ENCODE measurements at places on chromosomes 7 and 10. TPM values are rescaled to one million over a fixed set of nuclear protein-coding genes. Genes with fewer than 3 reads are reported as not detected.

DNA sequence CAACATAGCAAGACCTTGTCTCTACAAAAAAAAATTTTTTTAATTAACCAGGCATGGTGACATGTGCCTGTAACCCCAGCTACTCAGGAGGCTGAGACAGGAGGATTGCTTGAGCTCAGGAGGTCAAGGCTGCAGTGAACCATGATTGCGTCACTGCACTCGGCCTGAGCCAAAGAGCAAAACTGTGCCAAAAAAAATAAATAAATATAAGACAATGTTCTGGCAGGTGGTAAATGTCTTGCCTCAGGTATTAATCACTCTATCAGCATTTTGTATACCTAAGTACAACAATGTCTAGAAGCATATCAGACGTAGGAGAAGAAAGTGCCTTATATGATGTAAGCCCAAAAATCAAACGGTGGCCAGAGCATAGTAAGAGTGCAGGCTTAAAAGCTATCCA is 427.8 kb upstream of the C7orf33 start:
- DNase-seq = no peak

Gene ADARB2
- total RNA-seq = 20.6 TPM

- DNase-seq = no peak
These were observed 166.2 kb upstream of the YAE1 start for GRCh38 chr7:39399986-39400385.

DNA sequence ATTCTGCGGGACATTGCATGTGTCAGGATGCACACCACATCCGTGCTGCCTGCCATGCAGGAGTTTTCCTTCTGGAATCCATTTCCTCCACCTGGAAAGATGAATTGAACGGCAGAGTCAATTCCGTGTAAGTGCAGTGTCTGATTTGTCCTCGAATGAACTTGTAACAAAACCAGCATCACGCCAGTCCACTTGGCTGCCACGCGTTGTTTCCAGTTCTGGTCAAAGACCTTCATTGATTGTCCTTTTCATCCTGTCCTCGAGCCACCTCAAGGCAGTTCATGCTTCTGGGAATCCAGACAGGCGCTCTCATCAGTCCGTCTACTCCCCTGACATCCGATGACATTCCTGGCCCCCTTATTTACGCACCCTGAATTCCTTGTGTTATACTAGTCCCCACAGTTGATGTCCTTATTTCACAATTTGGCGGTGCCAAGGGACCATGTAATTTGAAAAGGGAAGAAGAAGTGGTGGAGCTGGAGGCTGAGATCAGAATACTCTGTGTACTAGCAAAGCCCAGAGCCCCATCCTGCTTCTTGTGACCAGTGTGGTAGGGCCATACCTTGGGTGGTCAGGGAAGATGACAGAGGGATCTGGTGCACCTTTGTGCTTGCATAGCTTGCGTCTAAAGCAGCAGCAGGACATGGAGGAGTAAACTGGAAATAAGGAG is 502.2 kb downstream of the PLXNA4 start:
- no peak for DNase-seq

Gene POR
- 119 TPM for total RNA-seq

DNA sequence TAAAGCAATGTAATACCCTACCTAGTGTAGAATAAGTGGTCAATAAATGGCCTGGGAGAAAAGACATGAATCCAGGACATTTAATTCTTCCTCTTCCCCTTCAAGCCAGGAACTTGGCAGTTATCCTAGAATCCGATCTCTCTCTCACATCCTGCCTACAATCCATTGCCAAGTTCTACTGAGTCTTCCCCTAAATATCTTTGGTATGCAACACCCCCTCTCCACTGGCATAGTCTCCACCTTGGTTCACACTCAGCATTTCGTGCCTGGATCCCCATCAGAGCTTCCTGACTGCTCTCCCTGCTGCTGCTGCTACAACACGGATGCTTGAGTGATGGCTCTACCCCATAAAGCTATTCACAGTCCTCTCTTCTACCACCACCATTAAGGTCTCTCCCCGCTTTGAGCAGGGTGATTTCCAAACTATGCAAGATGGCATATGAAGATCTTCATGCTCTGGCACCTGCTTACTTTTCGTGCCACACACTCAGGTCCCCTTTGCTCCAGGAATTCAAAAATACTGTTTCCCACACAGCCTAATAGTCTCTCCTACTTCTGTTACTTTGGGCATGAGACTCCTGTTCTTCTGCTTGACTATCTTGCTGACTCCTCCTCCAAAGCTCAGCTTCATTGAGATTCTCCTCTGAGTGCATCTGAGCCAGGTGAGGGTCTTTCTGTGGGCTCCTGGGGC is 4.8 kb downstream of the ANK3 start:
- no peak for DNase-seq

Gene GJC3
- not detected for total RNA-seq

GRCh38 chr7:90288154-90288553 is 33.0 kb downstream of the FAM237B start:
- DNase-seq = no peak

DNA sequence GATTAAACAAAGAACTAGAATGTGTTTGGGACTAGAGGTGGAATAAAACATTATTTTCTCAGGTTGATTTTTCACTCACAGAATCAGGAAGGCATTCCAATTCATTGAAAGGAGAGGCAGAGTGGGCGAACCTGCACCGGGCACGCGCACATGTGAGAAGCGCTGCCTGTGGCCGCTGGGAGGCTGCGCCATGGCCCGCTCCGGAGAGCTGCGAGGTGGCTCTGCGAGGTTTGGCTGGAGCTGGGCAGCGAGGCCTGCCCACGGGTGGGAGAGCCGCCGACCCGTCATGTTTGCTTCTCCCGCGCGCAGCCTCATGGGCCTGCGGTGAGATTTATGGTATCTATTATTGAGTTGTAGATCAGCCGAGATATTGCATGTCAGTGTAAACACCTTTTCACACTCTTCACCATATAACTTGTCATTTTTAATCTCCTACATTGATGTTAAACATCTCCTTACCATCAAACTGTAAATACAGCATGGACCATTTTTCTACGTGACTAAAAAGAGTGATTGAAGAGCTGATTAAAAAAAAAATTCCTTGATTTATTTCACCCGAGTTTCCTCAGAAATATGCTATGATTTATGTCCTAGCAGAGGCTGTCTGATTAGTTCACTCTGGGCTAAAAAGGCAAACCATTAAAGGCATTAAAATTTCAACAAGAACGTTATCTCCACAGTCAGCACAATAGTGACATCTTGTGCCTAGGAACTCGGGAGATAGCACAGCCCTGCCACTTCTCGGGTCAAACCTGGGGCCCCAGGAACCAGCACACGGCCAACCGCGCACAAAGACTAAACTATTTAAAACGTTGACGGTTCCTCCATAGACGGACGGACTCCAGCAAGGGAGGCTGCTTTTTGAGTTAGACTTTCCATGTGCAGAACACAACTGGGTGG is 96.6 kb upstream of the RNF32 start:
- no peak for DNase-seq

Gene ENKUR
- not detected for total RNA-seq

Gene HOXA6
- total RNA-seq = not detected

Gene C7orf57
- not detected for total RNA-seq

All from glutamatergic neuron (in vitro differentiated cells).